ENCODE measurements at places on chromosomes 6 and 20. TPM values are rescaled to one million over a fixed set of nuclear protein-coding genes. Genes with fewer than 3 reads are reported as not detected.

The OR2H2 gene
- total RNA-seq = not detected

The RAD21L1 gene
- total RNA-seq = 0.19 TPM

The C20orf141 gene
- not detected for total RNA-seq

The METTL24 gene
- not detected for total RNA-seq

The GPR63 gene
- total RNA-seq = 0.57 TPM

The BAG2 gene
- 19.6 TPM for total RNA-seq

The ULBP2 gene
- total RNA-seq = 8.1 TPM

The GTSF1L gene
- not detected for total RNA-seq

The RAET1E gene
- total RNA-seq = 1.3 TPM

The PRDM13 gene
- under 0.01 TPM for total RNA-seq

The RIMS1 gene
- total RNA-seq = 1.9 TPM

The FLRT3 gene
- total RNA-seq = 4.1 TPM

The ADGRF4 gene
- total RNA-seq = 0.13 TPM

The LINC00237 gene
- total RNA-seq = not detected

The ALDH5A1 gene
- total RNA-seq = 0.57 TPM

The ELOVL2 gene
- total RNA-seq = 0.06 TPM

The PRR18 gene
- total RNA-seq = not detected

The SYNGAP1 gene
- total RNA-seq = 4.2 TPM

The PAX1 gene
- not detected for total RNA-seq

The SLC24A3 gene
- total RNA-seq = 0.06 TPM

The RBM24 gene
- total RNA-seq = 60.7 TPM

The PROKR2 gene
- not detected for total RNA-seq

The DSP gene
- total RNA-seq = 5.5 TPM

The PDE10A gene
- total RNA-seq = 21.6 TPM

The SH3BGRL2 gene
- 1.5 TPM for total RNA-seq

The FKBP1C gene
- total RNA-seq = 0.17 TPM

The TCF21 gene
- total RNA-seq = not detected

The C6orf15 gene
- total RNA-seq = 0.71 TPM

The AHI1 gene
- total RNA-seq = 25.3 TPM

The TRIM27 gene
- total RNA-seq = 64.4 TPM

The TBXT gene
- not detected for total RNA-seq

The MYLIP gene
- 9.1 TPM for total RNA-seq

The ATP6V1G2 gene
- total RNA-seq = 3.3 TPM

The SPATS1 gene
- total RNA-seq = not detected

The RBPJL gene
- total RNA-seq = not detected

The PLN gene
- not detected for total RNA-seq

Data from LHCN-M2 (cell line).